ENCODE measurements at places on chromosomes 1 and 21. TPM values are rescaled to one million over a fixed set of nuclear protein-coding genes. Genes with fewer than 3 reads are reported as not detected.

The COL11A1 gene
- 48.2 TPM for total RNA-seq

The FCGR1A gene
- 5.6 TPM for total RNA-seq

The BRINP3 gene
- total RNA-seq, result 33.2 TPM

The WDR64 gene
- total RNA-seq, result not detected

The VCAM1 gene
- 14.4 TPM for total RNA-seq

The SLC30A10 gene
- 22.8 TPM for total RNA-seq

The VAMP3 gene
- total RNA-seq, result 22.2 TPM

The KNCN gene
- not detected for total RNA-seq

The ELOVL1 gene
- 7.2 TPM for total RNA-seq

The PEX11B gene
- 29.1 TPM for total RNA-seq

The FCRL2 gene
- not detected for total RNA-seq

The GRHL3 gene
- not detected for total RNA-seq

The AKNAD1 gene
- total RNA-seq, result 5.6 TPM

The DMRTA2 gene
- 5.3 TPM for total RNA-seq

The BRINP2 gene
- 24.7 TPM for total RNA-seq

The PGBD5 gene
- total RNA-seq, result 23.5 TPM

The LCE1F gene
- not detected for total RNA-seq

The AGO4 gene
- 122 TPM for total RNA-seq

The SERTAD4 gene
- total RNA-seq, result 5.6 TPM

The SLC39A1 gene
- total RNA-seq, result 22.8 TPM
